Gastroesophageal sphincter (tissue), 4 donors: ENCODE measurements at places on chromosomes 4 and X. TPM values are rescaled to one million over a fixed set of nuclear protein-coding genes. Genes with fewer than 3 reads are reported as not detected.

Gene VCX3B
- total RNA-seq = not detected

Gene TLR2
- total RNA-seq = 9.5 TPM

Gene SLITRK4
- 2.7 TPM for total RNA-seq

Gene PRKG2
- 15.6 TPM for total RNA-seq

Gene LARP7
- 59.1 TPM for total RNA-seq

Gene ATP7A
- total RNA-seq = 12.8 TPM

Gene APLN
- 0.78 TPM for total RNA-seq

Gene USP51
- total RNA-seq = 1.5 TPM

Gene EDA2R
- 1.2 TPM for total RNA-seq

Gene ATRX
- total RNA-seq = 140 TPM

DNA sequence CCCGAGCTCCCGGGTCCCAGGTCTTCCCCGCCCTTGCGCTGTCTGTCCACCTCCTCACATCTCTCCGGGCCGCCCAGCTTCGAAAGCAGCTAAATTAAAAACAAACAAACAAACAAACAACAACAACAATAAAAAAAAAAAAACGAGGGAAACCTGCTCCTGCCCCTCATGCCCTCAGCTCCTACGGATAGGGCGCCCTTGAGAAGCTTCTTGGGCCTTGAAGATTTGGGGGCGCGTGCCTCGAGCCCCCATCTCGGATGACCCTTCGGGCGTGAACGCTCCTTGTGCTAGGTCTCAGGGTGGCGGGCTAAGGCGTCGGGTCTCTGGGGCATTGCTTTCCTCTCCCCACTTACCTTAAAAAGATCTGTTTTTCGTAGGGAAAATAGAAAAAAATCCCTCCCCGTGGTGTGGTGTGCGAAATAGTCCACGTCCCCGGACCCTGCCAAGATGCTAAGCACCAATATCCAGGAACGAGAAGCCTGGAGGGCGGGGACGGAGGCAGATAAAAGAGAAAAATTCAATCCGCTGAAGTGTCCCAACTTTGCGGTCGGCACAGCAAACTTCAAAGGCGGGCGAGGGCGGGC, 603 bp downstream of the NDNF start:
- ATAC-seq = no peak

DNA sequence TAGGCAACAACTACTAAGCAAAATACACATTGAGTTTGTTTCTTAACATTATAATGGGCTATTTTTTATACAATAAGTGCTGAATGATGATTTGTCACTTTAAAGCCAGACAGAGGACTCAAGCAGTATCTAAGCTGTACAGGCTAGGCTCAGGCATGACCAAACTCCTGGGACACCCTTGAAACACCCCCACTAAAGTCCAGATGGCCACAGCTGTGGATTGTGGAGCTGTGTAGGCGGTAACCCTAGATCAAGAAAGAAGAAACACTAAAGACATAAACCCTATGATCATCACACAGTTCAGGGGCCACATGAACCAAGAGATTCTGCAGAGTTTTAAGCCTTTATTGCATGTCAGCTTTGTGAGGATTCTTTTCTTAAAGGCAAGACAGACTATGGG, 25.1 kb downstream of the TAB3 start:
- peak; percentile 41 for ATAC-seq

DNA sequence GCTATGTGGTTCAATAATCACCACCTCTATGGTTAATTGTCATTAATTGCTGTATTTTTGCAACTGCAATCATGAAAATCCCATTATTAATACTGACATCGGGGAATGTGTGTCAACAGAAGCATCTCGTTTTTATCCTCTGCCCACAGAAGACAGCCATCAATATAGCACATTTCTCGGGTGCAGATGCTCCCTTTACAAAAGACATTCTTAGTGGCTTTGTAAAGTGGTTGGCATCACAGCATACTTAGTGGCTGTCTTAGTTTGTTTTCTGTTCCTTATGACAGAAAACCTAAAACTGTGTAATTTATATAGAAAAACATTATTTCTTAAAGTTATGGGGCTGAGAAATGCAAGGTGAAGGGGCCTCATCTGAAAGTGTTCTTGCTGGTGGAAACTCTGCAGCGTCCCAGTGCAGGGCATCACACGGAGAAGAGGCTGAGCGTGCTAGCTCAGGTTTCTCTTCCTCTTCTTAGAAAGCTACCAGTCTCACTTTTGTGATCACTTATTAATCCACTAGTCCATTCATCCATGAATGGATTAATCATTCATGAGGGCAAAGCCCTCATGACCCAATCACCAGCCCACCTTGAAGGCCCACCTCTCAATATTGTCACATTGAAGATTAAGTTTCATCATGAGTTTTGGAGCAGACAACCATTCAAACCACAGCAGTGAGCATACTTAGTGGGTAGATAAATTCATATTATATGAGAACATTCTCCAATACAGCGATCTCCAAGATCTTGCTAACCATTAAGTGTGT, 1067.7 kb upstream of the PABPC4L start:
- ATAC-seq = no peak

DNA sequence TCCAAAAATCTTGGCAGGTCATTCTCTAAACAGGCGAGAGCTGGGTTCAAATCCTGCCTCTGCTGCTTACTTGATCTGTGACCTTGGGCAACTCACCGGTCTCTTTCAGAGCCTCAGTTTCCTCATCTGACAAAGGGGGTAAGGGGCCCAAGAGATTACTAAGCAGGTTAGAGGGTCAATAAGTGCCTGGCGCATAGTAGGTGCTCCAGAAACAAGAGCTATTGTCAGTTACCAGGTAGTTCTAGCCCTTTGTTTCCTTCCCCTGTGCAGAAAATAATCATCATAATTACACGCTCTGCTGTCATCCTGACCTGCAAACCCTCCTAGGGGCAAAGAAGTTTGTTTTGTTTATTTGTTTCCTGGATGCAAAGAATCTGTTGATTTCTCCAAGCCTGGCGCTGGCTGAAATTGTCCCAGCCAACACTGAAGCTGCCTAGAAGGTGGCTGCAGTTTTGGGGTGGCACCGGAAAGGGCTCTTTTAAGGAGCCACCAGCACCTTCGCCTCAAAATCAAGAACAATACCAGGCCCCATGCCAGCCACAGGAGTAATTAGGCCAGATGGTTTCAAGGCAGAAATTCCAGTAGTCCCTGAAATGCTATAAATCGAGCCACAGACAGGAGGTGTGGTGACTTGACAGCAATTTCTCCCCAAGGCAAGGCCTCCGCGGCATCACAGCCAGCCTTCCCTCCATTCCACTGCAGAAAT, 10.2 kb upstream of the KIAA0232 start:
- ATAC-seq = no peak

- peak; percentile 57 for ATAC-seq
Measured at GRCh38 chr4:72031868-72032608, at the start of gene NPFFR2. Gene NPFFR2 (plus strand): TSS chr4:72032000. CDS start chr4:72128592, 96,592 bp downstream.

- ATAC-seq = no peak
Measured at GRCh38 chrX:121782976-121783375, 735.6 kb downstream of the GLUD2 start.

DNA sequence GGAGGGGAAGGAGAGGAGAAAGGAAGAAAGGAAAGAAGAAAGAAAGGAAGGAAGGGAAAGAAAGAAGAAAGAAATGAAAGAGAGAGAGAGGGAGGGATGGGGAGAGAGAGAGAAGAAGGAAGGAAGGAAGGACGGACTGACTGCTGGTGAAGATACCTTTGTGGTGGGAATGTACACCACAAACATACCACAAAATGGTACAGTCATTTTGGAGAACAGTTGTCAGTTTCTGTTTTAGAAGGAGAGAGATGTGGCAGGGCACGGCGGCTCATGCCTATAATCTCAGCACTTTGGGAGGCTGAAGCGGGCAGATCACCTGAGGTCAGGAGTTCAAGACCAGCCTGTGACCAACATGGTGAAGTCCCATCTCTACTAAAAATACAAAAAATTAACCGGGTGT, 40.0 kb upstream of the SHISA3 start:
- ATAC-seq = no peak

DNA sequence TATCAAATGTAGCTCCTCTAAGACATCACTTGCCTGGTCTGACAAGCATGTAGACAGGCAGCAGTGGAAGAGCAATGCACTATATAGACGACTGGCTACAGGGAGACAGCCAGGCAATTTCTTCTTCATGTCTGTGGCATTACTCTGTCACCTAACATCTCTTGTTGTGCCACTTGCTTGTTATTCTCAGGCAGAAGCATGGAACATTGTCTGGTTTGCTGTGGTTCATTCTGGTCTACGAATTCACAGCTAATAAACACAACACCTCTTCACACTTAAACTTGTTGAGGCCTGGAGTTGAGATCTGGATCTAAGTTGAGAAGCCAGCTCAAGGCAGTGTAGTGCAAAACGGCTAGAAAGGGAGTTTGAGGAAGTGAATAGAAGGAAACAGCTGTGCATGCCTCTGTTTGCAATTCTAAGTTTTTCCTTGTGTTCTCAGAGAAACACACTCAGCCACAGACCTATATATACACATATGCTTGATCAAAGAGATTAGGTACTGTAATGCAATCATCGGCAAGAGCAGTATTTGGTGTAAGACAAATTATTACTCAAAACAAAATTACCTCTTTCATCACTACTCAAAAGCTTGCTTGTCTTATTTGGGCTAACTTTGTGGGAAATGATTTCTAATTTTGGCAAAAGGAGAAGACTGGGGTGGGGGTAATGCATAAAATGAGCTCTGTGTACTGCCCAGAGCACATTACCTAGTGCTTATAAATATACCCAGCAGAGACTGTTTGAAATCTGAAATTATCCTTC, 243.8 kb downstream of the PPP3CA start:
- ATAC-seq = no peak

GRCh38 chrX:25519258-25519657, 503.5 kb upstream of the ARX start:
- no peak for ATAC-seq

DNA sequence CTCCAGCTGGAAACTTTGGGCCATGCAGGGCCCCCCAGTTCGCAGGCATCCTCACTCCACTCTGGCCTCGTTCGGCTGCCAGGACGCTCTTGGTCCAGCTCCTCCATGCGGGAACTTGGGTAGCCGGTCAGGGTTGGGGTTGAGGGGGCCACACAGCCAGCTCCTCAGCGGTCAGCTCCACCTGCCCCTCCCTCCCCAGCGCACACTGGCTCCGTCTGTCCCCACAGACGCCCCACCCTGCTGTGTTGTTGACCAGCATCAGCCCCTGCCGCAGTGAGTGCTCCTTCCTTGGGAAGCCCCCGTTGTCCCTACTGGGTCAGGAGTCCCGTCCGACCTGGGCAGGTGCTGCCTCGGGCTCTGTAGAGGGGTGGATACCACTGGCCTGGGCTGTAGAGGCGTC, 5.8 kb downstream of the FGFRL1 start:
- ATAC-seq = no peak

GRCh38 chrX:22097012-22097694, 65.0 kb downstream of the PHEX start:
- ATAC-seq = peak; percentile 44

GRCh38 chrX:68822641-68823410, 6.0 kb upstream of the EFNB1 start:
- ATAC-seq = peak; percentile 80

DNA sequence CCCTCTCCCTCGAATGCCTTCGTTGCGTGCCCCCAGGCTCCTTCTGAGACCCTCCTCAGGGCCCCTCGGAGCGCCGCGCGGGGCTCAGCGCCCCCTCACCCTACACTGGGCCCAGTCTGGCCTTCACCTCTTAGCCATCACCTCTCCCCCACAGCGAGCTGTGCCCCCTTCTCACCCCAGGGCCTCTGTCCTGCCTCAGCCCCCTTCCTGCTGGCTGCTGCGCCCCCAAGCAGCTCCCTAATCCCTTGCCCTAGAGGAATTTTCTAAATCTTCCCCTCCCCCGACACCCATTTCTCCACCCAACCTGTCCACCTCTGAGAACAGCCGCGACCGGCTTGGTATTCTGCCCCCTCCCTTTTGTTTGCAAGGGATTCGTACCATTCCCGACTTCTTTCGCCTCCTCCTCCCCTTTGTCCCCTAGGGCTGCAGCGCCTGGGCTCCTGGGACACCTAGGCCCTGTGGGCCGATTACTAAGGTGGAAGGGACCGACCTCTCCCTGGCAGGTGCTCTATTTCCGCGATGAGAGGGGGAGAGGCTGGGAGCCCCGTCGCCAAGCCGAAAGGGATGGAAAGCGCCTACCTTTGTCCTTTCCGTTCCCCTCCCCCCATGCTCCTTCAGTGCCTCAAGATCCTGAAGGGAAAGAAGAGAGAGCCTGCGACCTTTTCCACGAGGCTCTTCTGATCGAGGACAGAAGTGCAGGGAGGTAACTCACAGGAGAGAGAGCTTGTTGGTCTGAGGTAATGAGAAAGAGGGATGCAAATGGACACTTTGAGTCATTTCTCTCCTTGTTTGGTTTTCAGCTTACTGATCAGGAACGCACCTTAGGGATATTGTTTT, 10.9 kb downstream of the DLG3 start:
- ATAC-seq = peak; percentile 14

- ATAC-seq = no peak
Measured at GRCh38 chr4:146243141-146243882, 29.0 kb downstream of the REELD1 start.

DNA sequence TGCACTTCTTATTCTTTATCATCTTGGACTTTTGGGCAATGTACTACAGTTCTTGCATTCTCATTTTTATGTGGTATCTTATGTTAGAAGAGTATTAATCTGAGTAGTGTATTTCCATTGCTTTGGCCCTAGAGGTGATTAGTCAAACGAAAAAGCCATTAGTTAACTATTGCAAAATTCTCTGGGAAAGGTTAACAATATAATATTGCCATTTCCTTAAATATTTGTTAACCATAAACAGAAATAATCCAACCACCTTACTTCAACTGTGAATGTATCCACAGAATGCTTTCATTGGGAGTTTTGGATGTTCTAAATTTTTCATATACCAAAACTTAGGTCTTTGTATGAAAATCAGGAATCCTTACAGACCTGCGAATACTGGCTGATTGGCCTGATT, 294.6 kb upstream of the UGT8 start:
- no peak for ATAC-seq

DNA sequence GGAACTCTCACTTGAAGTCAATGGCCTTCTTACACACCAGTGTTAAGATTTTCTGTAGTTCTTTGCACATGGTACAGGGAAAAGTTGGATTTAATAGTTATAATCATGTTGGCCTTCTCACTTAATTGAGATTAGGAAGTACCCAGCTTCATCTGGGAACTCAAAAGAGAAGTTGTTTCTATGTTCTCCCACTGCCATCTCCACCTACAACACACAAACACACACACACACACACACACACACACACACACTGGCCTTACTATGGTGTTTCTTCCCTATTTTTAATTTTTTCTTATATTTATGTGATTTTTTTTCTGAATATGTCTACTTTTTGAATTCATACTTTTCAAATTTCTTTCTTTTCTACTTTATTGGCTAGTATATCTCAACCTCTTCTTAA, 10.0 kb upstream of the CHIC2 start:
- ATAC-seq = no peak

- no peak for ATAC-seq
Measured at GRCh38 chr4:180898305-180898704, 1344.9 kb upstream of the TENM3 start.

GRCh38 chr4:44668526-44668925, 9.7 kb upstream of the GUF1 start:
- ATAC-seq = no peak

GRCh38 chrX:37420756-37421155, 71.6 kb downstream of the PRRG1 start:
- ATAC-seq = no peak

DNA sequence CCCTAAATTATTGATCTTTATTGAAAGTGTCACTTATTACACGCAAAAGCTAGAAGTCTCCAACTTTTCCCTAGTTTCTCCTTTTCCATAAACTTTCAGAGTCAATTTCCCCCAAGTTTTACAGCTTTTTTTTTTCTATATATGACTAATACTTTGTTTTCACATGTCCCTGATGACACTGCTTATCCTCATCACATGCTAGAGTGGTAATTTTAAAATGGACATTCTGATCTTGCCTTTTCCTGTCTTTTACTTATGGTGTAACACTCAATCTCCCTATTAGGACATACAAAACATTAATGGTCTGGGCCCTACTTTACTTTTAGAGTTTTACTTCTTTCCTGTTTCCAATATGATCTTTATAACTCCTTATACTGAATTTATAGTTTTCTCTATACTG, 112.6 kb downstream of the ANK2 start:
- ATAC-seq = no peak
